ENCODE measurements at places on chromosomes 11 and 22.
A peak's percentile ranks its signal among the peaks of the same experiment; 100 is the strongest.

DNA sequence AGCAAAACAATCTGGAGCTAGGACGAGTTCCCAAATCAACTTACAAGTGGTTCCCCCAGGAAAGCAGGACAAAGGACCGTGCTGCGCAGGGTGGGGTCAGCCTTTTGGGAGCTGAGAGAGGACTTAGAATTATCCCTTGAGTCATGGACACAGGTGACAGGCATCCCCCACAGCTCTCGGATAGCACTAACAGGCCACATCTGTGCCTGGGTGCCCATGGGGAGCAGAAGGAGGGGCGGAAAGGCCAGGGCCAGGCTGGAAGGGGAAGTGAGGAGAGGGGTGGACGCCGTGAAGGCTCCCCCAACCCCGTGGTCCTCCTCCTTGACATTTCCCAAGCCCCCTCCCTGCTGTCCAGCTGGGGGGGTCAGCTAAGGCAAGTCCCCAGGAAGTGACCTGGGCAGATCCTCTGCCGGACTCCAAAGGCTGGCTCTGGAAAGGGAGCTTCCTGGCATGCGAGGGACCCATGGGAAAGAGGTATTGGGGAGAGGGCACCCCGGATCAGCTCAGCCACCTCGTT, 31.6 kb upstream of the A4GALT start:
- no peak for DNase-seq

- DNase-seq: no peak
These were observed 204.6 kb downstream of the DBX1 start for GRCh38 chr11:19955660-19956059.

DNA sequence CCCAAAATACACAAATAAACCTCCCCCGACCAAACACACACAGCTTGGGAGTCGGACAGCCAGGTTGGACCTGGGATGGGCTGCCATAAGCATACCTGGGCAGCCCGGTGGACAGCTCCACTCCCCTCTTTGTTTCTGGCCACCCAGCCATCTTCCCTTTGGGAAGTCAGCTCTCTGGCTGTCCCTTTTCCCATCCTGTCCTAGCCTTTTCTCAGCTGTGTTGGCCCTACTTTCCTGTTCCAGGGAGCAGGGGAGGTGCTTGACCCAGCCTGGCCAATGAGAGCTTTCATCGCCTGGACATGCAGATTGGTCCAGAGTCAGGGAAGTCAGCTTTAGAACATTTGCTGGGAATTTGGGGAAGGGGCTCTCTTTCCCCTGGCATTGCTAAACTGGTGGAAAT, 68.7 kb upstream of the NECTIN1 start:
- DNase-seq: no peak

GRCh38 chr22:20243537-20244249, 24.4 kb downstream of the RTN4R start:
- no peak for DNase-seq

GRCh38 chr22:49412236-49412635, 415.4 kb downstream of the BRD1 start:
- no peak for DNase-seq

GRCh38 chr22:49554296-49554625, 273.4 kb downstream of the BRD1 start:
- DNase-seq: no peak

GRCh38 chr11:23956586-23956985, 540.3 kb upstream of the LUZP2 start:
- DNase-seq: no peak

DNA sequence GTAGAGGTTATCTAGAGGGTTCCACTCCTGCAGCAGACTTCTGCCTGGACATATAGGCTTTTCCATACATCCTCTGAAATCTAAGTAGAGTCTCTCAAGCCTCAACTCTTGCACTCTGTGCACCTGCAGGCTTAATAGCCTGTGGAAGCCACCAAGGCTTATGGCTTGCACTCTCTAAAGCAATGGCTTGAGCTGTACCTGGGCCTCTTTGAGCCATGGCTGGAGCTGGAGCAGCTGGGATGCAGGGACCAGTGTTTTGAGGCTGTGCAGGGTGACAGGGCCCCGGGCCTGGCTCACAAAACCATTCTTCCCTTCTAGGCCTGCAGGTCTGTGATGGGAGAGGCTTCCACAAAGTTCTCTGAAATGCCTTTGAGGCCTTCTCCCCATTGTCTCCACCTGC, 2.9 kb upstream of the NXPE4 start:
- no peak for DNase-seq

DNA sequence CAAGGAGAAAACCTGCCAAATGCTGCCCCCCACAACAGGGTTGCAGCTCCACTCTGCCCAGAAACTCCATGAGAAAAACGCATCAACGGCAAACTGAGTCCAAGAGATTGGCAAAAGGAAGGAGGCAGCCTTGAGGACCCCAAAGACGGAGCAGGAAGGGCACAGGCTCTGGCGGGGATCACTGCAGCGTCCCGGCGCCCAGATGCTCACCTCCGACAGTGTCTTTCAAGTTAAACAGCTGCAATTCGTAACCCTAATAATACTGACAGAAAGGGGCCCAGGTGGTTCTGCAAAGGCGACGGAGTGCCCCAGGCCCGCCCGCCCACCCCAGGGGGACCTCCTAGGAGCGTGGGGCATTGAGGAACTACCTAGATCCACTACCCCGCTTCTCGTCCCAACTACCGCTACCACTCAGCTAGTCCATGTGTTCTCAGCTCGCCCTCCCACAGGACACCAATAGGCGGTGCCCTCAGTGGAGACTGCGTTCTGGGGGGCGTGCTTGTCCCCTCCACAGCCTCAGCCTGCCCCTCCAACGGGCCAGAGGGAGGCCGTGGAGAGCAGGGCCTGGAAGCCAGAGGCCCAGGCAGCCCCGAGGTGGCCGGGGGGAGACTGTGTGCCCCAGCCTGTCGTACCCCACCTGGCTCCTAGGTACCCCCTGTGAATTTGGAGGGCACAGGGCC, 127.4 kb downstream of the PHF21B start:
- no peak for DNase-seq

DNA sequence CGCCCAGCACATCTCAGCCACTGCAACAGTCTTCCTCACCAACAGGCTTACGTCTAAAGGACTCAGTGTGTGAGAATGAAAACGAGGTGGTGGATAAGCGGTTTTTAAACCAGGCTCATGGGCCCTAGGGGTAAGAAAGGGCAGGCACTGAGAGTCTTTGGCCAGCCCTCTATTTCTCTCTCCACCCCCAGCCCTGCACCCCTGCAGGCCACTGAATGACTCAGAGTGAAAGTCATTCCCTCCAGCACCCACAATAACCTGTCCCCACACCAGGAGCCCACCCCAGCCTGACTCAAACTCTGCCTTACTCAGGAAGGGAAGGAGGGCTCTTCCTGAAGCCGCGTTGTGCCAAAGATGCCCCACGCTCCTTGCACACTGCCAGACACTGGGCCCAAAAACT, 72.0 kb downstream of the LARGE1 start:
- no peak for DNase-seq

DNA sequence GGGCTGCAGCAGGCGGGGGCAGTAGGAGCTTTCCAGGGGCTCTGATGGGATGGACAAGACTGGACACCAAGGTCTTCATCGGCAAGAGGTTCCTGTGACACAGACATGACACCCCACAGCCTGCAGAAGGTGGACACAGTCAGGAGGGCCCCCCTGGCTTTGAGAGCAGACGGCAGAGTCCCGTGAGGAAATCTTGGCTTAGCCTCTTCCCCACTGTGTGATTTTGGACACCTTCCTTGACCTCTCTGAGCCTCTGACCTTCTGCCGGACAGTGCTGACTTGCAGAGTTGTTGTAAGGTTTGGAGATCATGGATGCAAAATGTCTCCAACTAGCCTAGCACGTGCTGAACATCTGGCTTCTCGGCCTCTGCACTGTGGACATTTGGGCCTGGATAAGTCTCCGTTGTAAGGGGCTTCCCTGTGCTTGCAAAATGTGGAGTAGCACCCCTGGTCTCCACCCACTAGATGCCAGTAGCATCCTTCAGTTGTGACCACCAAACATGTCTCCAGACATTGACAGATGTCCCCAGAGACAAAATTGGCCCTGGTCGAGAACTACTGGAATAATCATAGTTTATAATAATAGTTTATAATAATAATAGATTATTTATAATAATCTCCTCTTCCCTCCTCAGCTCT, 54.6 kb downstream of the MCM5 start:
- no peak for DNase-seq

- DNase-seq: no peak
These were observed 61.3 kb upstream of the ANO1 start for GRCh38 chr11:70016666-70017367.

GRCh38 chr22:46007848-46008261, 30.9 kb upstream of the WNT7B start:
- no peak for DNase-seq

- DNase-seq: no peak
These were observed 16.1 kb downstream of the COMMD9 start for GRCh38 chr11:36273110-36273509.

- no peak for DNase-seq
These were observed 17.1 kb downstream of the TENM4 start for GRCh38 chr11:79423736-79424135.

GRCh38 chr11:34624069-34624468, 3.2 kb downstream of the EHF start:
- DNase-seq: peak; percentile 7

GRCh38 chr11:134055029-134055428, 13.8 kb upstream of the JAM3 start:
- DNase-seq: no peak

Measured in activated T-cell treated with anti-CD3 and anti-CD28 coated beads for 48 hours (primary cell).